ENCODE measurements at places on chromosomes 1 and 21.
A peak's percentile ranks its signal among the peaks of the same experiment; 100 is the strongest.

DNA sequence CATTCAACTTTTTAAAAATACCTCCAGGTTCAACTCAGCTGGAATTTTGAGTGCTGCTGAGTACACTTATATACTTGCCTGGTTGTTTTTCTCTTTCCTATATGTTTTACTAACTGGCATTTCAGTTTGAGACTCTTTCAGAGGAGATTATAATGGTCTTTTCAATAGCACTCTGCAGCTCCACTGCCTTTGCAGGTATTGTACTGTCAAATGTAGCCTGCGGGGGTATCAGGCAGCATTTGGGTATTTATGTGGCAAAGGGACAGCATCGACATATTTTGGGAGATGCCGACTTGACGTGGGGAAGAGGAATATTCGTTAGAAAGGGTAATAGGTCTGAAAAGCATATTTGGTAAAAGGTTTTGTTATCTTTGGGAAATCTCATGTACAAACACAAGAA is 11.1 kb upstream of the TGFBR3 start:
- DNase-seq = no peak
- no peak overlapping the region for H3K4me3 ChIP-seq
- H3K4me1 ChIP-seq = no peaks in the 10 kb centered on the region
- no peak overlapping the region for H3K27ac ChIP-seq
- H3K36me3 ChIP-seq = no peaks in the 10 kb centered on the region

GRCh38 chr1:110242731-110243130 is 32.6 kb downstream of the KCNC4 start:
- H3K36me3 ChIP-seq = no peaks in the 10 kb centered on the region
- no peaks in the 10 kb centered on the region for H3K27me3 ChIP-seq
- H3K4me3 ChIP-seq = no peak overlapping the region
- no peak overlapping the region for H3K27ac ChIP-seq
- H3K4me1 ChIP-seq = peaks cover 4% of the 10 kb centered on the region
- no peak for DNase-seq

DNA sequence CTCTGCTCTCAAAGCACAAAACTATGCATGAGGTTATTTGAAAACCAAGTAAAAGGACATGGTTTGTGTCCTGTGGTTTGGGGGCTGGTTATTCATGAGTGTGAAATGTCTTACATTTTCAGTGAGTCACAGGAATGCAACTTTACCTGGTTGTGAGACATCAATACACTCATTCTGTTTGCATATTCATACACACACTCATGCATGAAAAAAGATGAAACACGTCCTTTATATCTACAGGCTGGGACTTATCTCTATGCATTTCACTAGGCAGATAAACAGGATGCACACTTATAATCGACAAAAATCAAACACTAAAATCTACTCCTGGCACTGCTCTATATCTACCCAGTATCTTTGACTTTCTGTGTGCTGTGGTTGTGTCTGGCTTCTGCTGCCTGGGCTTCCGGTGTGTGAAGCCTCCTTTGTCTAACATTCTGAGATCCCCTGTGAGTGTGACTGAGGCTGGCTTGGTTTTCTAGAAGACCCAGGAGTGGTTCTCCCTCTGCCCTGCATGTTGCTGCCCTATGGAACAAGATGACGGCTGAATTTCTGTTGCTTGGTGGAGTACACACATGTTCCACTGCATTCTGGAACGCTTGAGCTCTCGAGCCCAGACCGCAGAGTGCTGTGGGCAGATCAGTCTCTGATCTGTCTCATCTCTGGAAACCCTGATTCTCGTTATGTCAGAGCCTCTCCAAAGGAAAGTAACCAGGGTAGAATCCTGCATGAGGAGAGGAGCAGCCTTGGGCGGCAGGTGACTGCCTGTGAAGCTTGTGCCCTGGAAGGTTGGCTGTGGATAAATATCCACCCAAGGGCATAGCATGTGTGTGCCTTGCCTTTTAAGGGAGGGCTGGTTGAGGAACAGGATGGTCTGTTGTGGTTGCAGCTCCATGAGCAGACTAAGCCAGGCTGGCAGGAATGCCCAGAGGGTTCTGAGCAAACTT is 19.7 kb upstream of the FASLG start:
- no peaks in the 10 kb centered on the region for H3K4me1 ChIP-seq
- H3K27ac ChIP-seq = no peak overlapping the region
- no peak overlapping the region for H3K4me3 ChIP-seq
- no peak for DNase-seq
- no peaks in the 10 kb centered on the region for H3K36me3 ChIP-seq

- no peaks in the 10 kb centered on the region for H3K36me3 ChIP-seq
- H3K27me3 ChIP-seq = no peaks in the 10 kb centered on the region
- DNase-seq = no peak
These were observed 184.1 kb downstream of the RASAL2 start for GRCh38 chr1:178277793-178278530.

- H3K4me1 ChIP-seq = no peaks in the 10 kb centered on the region
- H3K27me3 ChIP-seq = no peaks in the 10 kb centered on the region
- H3K4me3 ChIP-seq = no peak overlapping the region
- no peak for DNase-seq
- no peaks in the 10 kb centered on the region for H3K36me3 ChIP-seq
These were observed 31.4 kb downstream of the PLPP3 start for GRCh38 chr1:56547977-56548376.

GRCh38 chr1:221781102-221781755 is 39.3 kb upstream of the DUSP10 start:
- H3K36me3 ChIP-seq = no peaks in the 10 kb centered on the region
- H3K27me3 ChIP-seq = no peaks in the 10 kb centered on the region
- H3K4me1 ChIP-seq = no peaks in the 10 kb centered on the region
- no peak overlapping the region for H3K27ac ChIP-seq

GRCh38 chr1:151347523-151348246 is 633 bp upstream of the RFX5 start:
- H3K36me3 ChIP-seq = peaks cover 12% of the 10 kb centered on the region
- peak overlapping the region; percentile 54 for H3K27ac ChIP-seq
- peaks cover 5% of the 10 kb centered on the region for H3K4me1 ChIP-seq
- no peak for DNase-seq

DNA sequence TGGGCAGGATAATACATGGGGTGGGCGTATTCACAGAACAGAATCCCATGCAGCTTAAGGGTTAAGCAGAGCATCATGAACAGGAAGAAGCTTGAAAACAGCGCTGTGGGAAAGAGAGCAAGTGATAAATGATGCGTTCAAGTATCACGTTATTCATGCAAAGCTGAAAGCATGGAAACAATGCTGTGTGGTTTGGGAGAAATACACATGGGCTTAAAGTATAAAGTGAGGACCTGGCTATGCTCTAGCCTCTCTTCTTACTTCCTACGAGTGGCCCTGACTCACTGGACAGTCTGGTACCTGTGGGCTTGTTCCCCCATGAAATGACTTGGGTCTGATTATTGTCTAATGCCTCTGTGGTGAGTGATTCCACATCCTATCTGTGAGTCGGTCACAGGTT is 25.7 kb downstream of the TMPRSS2 start:
- H3K27ac ChIP-seq = no peak overlapping the region
- H3K4me3 ChIP-seq = no peak overlapping the region
- H3K36me3 ChIP-seq = peaks cover 8% of the 10 kb centered on the region
- DNase-seq = no peak
- no peaks in the 10 kb centered on the region for H3K27me3 ChIP-seq
- H3K4me1 ChIP-seq = no peaks in the 10 kb centered on the region

GRCh38 chr1:214933375-214933774 is 149.2 kb upstream of the KCNK2 start:
- H3K36me3 ChIP-seq = no peaks in the 10 kb centered on the region
- H3K4me1 ChIP-seq = no peaks in the 10 kb centered on the region
- no peak overlapping the region for H3K27ac ChIP-seq
- no peaks in the 10 kb centered on the region for H3K27me3 ChIP-seq

DNA sequence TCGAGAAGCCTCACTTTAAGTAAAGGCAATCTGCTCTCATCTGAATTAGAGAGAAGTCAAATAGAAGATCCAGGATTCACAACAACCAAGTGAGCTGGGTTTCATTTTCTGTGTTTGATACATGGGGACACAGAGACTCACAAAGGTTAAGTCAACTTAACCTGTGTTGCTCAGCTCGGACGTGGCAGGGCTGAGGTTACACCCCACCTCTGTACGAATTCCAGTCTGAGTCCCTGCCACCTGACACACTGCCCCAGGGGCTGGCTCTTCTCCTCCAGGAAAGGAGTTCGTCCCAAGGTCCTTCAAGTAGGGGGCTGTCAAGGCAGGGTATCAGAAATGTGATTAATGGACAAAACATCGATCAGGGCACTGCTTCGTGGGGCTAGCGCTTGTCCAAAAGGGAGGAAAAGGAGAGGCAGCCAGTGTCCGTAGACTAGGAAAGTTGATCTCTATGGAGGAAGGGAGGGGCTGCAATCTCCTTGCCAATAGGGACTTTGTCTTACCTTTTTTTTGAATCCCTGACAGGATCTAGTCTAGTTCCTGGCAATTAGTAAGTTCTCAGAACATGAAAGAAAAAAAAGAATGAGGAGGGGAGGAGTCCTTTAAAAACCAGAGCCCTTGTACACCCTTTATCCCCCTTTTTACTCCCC is 116.4 kb downstream of the CNIH3 start:
- H3K27me3 ChIP-seq = no peaks in the 10 kb centered on the region

DNA sequence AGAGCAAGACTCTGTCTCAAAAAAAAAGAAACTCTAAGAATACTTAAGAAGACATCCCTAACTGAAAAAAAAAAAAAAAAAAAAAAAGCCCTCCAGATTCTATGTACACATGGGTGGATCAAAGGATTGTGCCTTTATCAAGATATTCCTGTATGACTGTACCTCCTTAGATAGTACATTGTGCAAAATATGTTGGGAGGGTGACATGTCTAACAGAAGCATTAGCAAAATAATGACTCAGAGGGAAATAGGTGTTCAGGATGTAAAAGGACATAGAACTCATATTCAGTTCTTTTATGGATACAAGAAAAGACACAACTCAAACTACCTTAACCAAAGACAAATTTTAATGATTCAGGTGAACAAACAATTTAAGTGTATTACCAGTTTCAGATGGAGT is 269.8 kb upstream of the KAZN start:
- H3K4me3 ChIP-seq = no peak overlapping the region
- H3K27ac ChIP-seq = no peak overlapping the region
- H3K36me3 ChIP-seq = no peaks in the 10 kb centered on the region
- no peaks in the 10 kb centered on the region for H3K4me1 ChIP-seq
- no peak for DNase-seq
- no peaks in the 10 kb centered on the region for H3K27me3 ChIP-seq

- H3K4me1 ChIP-seq = peaks cover 9% of the 10 kb centered on the region
- no peaks in the 10 kb centered on the region for H3K27me3 ChIP-seq
- H3K36me3 ChIP-seq = peaks cover 5% of the 10 kb centered on the region
- H3K27ac ChIP-seq = no peak overlapping the region
These were observed 12.2 kb downstream of the ZNF362 start for GRCh38 chr1:33268457-33268856.

DNA sequence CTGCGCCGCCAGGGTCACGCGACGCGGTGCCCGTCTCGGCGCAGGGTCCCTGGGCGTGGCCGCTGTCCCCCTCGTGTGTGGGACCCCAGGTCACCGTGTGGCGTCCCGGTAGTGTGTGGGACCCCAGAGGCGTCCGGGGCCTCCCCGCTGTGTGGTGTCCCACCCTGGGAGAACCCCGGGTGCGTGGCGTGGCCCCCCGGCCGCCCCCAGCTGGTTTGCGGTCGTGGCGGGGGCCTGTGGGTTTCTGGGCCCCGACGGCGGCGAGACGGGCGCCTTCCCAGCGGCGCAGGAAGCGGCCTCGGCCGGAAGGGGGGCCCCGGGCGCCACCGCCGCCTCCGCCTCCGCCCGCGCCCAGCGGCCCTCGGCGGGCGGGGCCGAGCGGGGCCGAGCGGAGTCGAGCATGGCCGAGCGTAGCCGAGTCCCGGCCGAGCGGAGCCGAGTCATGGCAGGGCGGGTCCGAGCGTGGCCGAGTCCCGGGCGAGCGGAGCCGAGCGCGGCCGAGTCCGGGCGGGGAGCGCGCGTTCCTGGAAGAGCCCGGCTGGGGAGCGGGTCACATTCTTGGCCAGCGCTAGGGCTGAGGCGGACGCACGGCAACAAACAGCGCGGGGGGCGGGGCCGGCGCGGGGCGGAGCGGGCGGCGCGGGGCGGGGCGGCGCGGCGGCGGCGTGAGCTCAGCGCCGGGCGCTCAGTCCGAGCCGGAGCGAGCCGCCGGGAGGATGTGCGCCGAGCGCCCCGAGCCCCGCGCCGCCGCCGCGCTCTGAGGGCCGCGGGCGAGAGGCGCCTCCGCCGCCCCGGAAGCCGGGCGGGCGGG is 568 bp upstream of the SKI start:
- DNase-seq = peak; percentile 98
- H3K36me3 ChIP-seq = no peaks in the 10 kb centered on the region
- H3K27ac ChIP-seq = peak overlapping the region; percentile 99
- H3K4me1 ChIP-seq = peaks cover 10% of the 10 kb centered on the region
- peak overlapping the region; percentile 46 for H3K4me3 ChIP-seq
- no peaks in the 10 kb centered on the region for H3K27me3 ChIP-seq

Measured in kidney (tissue), 22 donors.